ENCODE measurements at places on chromosomes 11 and 22. TPM values are rescaled to one million over a fixed set of nuclear protein-coding genes. Genes with fewer than 3 reads are reported as not detected.

Gene GP1BB
- total RNA-seq, result 4.3 TPM

Gene APOL4
- total RNA-seq, result 0.39 TPM

Gene VSIG2
- total RNA-seq, result not detected

Gene RELT
- total RNA-seq, result 5.1 TPM

Gene CD3D
- not detected for total RNA-seq

Gene SMIM35
- not detected for total RNA-seq

Data from smooth muscle cell of the pulmonary artery (primary cell).